Posterior cingulate gyrus (tissue), 11 donors: ENCODE measurements at places on chromosomes 4 and X.
A peak's percentile ranks its signal among the peaks of the same experiment; 100 is the strongest.

GRCh38 chr4:184265546-184266351 lies 48.1 kb upstream of the ENPP6 start:
- DNase-seq: no peak

DNA sequence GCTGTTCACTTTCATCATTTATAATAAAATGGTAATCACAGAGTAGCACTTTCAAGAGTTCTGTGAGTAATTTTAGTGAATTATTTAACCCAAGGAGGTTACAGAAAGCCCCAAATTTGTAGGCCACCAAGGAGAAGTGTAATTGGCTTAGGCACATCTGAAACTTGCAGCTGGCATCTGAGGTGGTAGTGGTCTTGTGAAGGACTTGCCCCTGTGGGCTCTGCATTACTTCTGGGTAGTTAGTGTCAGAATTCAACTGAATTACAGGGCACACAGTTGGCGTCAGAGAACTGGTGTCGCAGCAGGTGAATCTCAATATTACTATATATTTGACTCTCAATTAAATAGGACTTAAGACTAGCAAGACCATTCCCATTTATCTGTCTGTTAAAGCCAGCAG lies 36.9 kb downstream of the GPR174 start:
- no peak for DNase-seq

- no peak for DNase-seq
These were observed 81.0 kb downstream of the BCOR start for GRCh38 chrX:40016749-40017148.

- no peak for DNase-seq
These were observed 157.9 kb downstream of the DHRSX start for GRCh38 chrX:2342874-2343273.

GRCh38 chr4:129218360-129218759 lies 122.4 kb downstream of the C4orf33 start:
- DNase-seq: no peak

DNA sequence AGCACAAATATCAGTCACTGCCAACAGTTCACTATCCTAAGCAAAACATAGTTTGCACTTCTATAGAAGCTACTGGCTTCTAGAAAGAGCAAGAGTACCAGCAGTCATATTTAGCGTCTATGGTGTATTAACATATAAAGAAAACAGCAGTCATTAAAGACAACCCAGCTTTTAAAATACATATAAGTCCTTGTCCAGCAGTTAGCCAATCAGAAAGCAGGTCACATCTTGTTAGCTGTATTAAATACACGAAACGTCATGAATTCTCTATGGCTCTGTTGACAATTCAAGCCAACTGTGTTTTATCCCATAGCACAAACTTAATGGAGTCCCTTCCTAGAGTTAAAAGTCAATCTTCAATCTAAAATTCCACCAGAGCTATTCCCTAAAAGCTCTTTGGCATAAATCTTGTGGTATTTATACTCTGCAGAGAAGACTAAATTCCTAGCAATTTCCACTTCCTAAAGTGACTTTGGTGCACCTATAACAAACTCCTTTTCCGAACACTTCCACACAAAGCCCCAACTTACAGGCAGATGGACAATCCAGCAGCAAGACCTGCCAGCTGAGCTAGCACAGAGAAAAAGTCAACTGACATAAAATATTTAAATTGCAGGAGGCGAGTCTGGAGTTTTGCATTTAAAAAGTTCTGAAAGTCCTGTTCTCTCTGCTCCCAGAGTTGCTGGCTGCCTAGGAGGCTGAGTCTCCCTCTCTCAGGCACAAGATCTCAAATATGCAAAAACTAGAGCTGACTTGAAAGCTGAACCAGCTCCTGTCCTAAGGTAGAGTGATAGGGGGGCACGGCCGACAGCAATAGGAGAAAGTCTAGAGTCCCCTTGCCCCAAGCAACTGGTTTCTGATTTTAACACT lies 1.3 kb downstream of the LDB2 start:
- DNase-seq: no peak

DNA sequence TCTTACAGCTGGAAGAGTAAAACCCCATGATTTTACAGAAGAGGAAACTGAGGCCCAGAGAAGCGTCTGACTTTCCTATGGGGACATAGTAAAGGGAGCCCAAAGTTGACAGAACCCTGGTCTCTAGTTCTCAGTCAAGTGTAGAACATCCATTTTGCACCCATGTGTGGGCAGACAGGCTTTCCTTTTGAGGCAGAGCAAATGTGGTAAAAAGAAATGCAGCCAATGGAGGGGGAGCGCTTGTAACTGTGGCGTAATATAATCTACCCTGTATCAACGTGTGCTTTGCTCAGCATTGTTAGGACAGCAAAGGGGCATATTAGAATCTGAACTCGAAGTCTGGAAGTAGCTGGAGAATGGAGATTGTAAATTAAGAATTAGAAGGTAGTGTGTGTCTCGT lies 8.8 kb downstream of the MAMLD1 start:
- no peak for DNase-seq

- DNase-seq: no peak
These were observed 47.9 kb downstream of the TRIM2 start for GRCh38 chr4:153252122-153252521.

DNA sequence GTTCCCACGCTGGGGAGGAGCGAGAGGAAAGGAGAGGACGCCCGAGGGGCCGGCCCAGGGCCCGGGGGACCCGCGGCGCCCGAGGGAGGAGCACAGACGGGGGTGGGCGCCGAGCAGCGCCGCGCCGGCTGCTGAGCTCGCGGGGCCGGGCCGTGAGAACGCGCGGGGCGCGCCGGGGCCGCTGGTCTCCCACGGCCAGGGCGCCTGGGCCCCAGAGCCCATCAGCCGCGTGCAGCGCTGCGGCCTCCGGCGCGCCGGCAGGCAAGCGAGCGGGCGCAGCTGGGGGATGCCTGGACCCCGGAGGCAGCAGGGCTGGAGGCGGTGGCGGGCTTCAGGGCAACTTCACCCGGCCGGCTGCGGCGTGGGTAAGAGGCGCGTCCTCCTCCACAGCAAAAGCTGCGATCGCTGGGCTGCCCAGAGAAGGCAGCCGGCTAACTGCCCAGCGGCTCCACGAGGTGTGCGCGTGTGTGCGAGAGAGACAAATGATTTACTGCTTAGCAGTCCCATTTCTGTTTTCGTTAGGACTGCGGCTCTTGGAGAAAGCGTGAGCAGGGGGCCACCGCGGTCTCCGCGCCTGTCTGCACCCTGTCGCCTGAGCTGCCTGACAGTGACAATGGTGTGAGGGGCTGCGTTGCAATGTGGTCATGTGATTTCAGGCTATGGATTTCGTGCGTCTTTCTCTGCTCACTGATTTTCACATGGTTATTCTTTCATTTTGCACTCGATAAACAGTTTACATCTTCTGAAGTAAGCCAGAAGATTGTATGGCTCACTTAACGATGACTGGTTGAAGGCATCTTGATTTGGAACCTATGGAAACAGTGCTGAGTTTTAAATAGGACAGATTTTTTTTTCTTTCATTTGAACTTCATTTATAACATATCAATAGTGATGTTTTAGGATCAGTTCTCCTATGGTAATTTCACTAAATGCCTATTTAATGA lies 1.2 kb downstream of the GUCY1A1 start:
- DNase-seq: peak; percentile 36

- DNase-seq: no peak
These were observed 53.8 kb upstream of the LSM6 start for GRCh38 chr4:146121757-146122156.

- no peak for DNase-seq
These were observed 166.8 kb downstream of the SHROOM3 start for GRCh38 chr4:76601791-76602190.

- no peak for DNase-seq
These were observed 58.4 kb upstream of the STS start for GRCh38 chrX:7088968-7089615.

DNA sequence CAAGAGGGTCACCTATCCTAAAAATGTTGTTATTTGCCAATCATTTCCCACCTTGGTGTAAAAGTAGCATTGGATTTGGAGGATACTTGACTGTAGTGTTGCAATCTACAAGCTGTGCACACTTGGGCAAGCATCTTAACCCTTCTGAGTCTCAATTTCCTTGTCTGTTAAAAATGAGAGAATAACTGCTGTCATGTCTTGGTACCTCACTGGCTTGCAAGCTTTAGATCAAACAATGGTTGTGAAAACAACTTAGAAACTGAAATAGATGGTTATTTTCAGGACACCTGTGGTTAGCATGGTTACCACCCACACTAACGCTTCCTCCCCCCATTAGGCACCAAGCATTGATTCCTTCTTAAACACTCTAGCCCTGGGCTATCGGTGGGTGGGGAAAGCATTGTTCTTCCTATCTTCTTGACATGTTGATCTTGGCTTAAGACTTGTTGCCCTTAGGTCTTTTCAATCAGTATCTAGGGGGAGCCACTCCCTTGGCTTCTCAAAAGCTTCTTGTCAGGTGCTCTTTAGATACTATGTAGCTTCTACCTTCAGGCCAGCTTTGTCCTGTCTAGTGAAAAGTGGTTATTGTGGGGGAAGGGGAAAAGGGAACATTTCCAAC lies 10.6 kb upstream of the AMOT start:
- DNase-seq: no peak

DNA sequence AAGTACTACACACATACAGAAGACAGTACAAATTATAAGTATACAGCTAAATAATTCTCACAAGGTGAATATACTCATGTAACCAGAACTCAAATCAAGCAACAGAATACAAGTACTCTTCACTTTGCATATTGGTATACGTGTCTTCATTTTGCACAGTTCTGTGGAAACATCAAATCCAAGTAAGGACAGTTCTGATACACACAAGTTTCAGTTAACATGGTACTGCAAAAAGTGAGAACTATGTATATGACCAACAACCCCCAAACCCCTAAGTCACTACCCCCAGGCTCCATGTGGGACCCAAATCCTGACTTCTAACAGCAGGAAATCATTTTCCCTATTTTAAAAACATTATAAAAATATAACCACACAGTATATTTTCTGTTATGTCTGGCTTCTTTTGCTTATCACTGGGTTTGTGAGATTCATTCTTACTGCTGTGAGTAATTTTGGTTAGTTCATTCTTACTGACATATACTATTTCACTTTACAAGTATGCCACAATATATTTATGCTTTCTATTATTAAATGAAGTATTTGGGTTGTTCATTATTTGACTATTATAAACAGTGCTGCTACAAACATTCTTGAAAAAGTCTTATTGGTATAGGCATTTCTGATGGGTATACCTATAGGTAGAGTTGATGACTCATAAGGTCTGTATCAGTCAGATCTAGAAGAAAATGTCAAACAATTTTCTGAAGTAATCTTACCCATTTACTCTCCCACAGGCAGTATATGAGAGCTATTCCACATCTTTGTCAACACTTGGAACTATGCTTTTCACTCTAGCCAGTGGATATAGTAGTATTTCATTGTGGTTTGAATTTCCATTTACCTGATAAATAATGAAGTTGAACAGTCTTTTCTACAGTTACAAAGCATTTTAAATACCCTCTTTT lies 47.0 kb downstream of the SCLT1 start:
- no peak for DNase-seq

DNA sequence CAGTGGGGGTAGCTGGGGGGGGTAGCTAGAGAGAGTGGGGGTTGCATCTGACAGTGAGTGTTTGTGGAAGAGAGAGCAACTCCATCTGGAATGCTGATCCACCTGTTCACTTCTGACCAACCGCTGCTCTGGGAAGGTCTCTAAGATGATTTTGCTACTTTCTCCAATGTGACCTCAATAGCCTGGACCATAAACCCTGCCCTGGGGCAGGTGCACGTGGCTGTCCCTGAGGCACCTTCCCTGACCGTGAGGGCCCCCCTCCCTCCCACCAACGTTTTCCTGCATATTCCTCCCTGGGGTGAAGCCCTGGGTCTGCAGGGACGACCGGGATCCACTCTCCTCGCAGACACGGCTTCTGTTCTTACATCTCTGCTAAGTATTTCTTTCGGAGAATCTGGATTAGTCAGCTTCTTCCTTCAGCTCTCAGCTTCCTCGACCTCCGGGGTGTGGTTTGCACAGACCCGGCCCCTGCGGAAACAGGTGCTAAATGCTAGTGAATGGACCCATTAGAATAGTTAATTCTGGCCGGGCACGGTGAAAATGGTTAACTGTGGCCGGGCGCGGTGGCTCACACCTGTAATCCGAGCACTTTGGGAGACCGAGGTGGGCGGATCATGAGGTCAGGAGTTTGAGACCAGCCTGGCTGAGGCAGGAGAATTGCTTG lies 21.4 kb upstream of the PLCXD1 start:
- no peak for DNase-seq

GRCh38 chrX:23332888-23333821 lies 1.5 kb upstream of the PTCHD1 start:
- DNase-seq: no peak

- no peak for DNase-seq
These were observed 67.8 kb downstream of the TAPT1 start for GRCh38 chr4:16158504-16158852.

DNA sequence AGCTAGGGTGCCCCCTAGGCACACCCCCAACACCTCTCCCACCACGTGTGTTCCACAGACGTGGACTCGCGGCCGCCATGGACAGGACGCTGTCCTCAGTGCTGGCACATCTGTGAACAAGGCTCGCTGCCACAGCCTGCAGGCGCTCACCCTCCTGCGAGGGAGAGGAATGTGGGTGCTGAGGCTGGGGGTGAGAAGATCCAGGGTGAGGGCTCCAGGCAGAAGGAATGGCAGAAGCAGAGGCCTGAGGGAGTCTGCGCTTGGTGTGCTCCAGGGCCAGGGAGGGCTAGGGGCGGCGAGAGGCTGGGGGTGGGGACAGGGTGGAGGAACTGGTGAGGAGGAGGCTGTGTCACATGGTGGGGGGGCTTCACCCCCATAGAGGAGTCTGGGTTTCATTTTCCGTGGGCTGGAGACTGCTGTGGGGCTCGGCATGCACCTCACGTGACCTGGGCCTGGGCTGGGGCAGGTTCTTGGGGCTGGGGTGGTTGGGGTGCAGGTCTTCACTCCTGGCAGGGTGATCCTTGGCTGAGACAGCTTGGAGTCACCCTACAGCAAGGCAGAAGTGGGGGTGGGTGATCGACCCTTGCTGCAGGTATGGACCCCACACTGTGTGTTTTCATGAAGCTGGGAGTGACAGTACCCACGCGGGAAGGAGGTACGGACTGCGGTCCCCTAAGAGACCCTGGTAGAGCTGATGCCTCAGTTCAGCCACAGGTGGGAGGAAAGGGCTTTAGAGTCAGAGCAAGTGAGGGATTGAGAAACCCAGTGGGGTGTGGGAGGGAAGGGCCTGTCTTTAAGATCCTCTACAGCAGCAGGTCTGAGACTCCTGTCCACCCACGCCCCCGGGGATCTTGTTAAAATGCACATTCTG lies 103.7 kb downstream of the PSAPL1 start:
- DNase-seq: no peak

DNA sequence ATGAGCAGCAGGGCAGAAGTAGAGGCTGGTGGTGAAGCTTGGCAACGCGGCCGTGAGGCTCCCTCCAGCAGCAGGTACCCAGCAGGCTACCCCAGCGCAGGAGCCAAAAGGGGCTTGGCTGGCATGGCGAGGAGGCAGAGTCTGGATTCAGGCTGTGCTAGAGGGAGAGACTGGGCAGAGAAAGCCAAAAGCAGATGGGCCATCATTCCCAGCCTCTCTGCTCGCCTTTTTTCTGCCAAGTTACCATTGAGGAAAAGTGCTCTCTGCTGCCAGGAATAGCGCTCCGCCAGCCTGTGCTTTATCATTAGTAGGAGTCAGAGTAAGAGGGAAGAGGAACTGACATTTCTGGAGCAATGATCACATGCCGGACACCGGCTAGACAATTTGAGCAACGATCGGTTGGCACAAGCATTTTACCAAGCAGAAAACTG lies 28.7 kb upstream of the MAP3K15 start:
- peak; percentile 85 for DNase-seq
